Activated B cell treated with CpG ODN at 0.5 μM for 24 hours (primary cell): ENCODE measurements at places on chromosomes 4 and X. TPM values are rescaled to one million over a fixed set of nuclear protein-coding genes. Genes with fewer than 3 reads are reported as not detected.

YIPF7 gene
- not detected in 2 replicates for total RNA-seq

AADAT gene
- not detected in 2 replicates for total RNA-seq

PLAC8 gene
- 142 and 153 TPM in 2 replicates for total RNA-seq

TSPAN6 gene
- 0.07 and 0.12 TPM in 2 replicates for total RNA-seq

GABRG1 gene
- not detected in 2 replicates for total RNA-seq

GPR173 gene
- total RNA-seq: 0.10 and 0.16 TPM in 2 replicates

LRBA gene
- total RNA-seq: 55.7 and 66.5 TPM in 2 replicates

NCAPG gene
- 1.1 and 1.5 TPM in 2 replicates for total RNA-seq

ATOH1 gene
- total RNA-seq: not detected in 2 replicates

PNMA6F gene
- total RNA-seq: not detected in 2 replicates

FREM3 gene
- not detected in 2 replicates for total RNA-seq

RAB40AL gene
- total RNA-seq: 0.73 and 0.81 TPM in 2 replicates

BST1 gene
- 0.49 TPM in 1 of 2 replicates, not detected in the other for total RNA-seq

ADGRA3 gene
- total RNA-seq: not detected in 2 replicates

CCDC110 gene
- 0.33 and 0.71 TPM in 2 replicates for total RNA-seq

NAA15 gene
- 62.6 and 66.5 TPM in 2 replicates for total RNA-seq

IL21 gene
- not detected in 2 replicates for total RNA-seq

KLKB1 gene
- 0.16 TPM in 1 of 2 replicates, not detected in the other for total RNA-seq

NR3C2 gene
- 3.9 and 4.5 TPM in 2 replicates for total RNA-seq

USP38 gene
- 20.9 and 24.9 TPM in 2 replicates for total RNA-seq

IL2RG gene
- 261 and 264 TPM in 2 replicates for total RNA-seq

PHEX gene
- total RNA-seq: 0.27 and 0.49 TPM in 2 replicates

DMD gene
- total RNA-seq: 18.5 and 22.9 TPM in 2 replicates

TREX2 gene
- total RNA-seq: 1.9 and 3.2 TPM in 2 replicates

UGT8 gene
- 12.9 and 20.0 TPM in 2 replicates for total RNA-seq

MUC7 gene
- not detected in 2 replicates for total RNA-seq
